ENCODE measurements at places on chromosomes 7 and 10.

- no peak for DNase-seq
These were observed 192.0 kb upstream of the PTN start for GRCh38 chr7:137535579-137535978.

DNA sequence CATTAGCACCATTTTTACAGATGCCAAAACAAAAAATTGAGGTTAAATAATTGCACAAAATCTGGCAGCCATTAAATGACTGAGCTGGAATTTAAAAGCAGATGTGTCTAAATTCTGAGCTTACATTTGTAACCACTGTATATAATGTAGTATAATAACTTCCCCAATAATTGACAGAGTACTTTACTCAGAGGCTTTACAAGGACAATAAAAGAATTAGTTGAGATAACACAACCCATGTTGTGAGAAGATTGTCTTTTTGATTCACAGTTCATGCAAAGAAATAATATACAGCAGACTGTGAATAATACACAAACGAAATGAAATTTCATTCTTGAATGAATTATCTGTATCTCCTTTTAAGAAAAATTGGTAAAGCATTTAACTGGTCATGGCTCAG, 417.1 kb downstream of the AUTS2 start:
- DNase-seq, result no peak

GRCh38 chr10:50540069-50540825, 83.5 kb downstream of the SGMS1 start:
- DNase-seq, result peak; percentile 28

- no peak for DNase-seq
These were observed 1.7 kb upstream of the ST8SIA6 start for GRCh38 chr10:17456032-17456548.

DNA sequence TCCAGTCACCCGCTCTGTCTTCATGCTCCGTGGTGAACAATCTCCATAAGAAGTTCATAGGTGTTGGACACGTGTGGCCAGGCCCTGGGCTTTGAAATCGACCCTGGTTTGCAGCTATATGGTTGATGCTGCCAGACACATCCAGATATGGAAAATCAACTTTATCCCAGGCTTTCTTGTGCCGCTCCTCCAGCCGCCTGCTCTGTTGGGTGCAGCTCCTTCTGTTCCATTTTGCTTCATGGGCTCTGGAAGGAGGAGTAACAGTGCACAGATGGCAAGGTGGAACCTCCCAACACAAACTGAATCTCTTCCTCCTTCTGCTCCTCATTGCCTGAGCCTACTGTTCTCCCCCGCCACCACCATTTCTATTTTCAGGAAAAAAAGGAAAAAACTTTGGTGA, 44.7 kb downstream of the THNSL1 start:
- no peak for DNase-seq

DNA sequence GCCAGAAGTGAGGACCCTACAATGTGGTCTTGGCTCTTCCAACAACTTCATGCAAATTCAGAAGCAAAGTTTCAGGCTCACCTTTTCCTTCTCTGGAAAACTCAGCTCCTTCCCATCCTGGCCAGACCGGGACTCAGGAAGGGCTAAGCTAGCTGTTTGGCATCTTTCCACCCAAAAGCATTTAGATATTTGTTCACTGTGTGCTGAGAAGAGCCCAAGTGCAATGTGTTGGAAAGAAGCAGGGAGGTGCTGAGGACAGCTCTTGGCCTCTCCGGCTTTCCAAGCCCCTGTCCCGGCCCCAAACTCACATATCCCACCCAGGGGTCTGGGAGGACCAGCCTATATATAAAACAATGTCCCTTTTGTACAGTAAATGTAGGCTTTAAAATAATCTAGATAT, 44.5 kb downstream of the MKI67 start:
- DNase-seq, result no peak

- DNase-seq, result no peak
These were observed 1.4 kb downstream of the CHAT start for GRCh38 chr10:49615213-49615612.

DNA sequence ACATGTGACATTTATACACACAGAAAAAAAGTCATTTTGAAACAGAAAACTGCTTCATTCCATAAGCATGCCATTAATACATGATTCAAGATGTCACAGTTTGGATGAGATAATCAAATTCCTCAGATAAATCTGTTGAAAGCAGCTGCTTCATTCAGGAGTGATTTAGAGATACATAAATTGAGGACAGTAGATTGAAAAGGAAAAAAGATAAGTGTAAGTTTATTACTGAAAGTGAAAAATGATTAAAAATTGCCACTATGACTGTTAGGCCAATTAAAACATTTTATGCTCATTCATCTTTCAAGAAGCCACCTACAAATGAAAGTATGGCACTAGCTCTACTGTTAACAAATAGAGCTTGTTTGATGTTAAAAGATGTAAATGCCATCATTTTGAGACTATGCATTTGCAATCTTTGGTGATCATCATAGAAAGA, 136.9 kb upstream of the CDK6 start:
- DNase-seq, result no peak

GRCh38 chr7:49037346-49038210, 113.2 kb downstream of the CDC14C start:
- no peak for DNase-seq

- no peak for DNase-seq
These were observed 479.2 kb downstream of the HTR7 start for GRCh38 chr10:90378524-90379076.

GRCh38 chr10:97635577-97635976, 2.3 kb upstream of the MORN4 start:
- DNase-seq, result no peak

- DNase-seq, result no peak
These were observed 190.2 kb downstream of the RAMP3 start for GRCh38 chr7:45347804-45348203.

DNA sequence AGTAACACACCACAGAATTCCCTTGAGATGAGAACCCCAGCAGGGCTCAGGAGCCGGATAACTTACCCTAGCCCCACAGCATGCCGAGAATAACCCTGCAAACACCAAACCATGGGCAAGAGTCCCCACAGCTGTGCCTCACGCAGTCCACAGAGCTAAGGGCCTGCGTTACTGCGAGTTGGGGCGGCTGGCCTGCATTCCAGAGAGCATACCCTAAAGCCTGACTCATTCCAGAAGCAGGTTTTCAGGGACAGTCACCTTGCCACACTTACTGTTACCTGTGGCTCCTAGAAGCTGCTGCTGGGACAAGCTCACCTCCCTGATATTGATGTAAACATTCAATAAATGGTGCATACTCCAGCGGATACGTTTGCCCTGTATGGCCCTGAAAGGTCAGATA, 18.6 kb downstream of the FGFR2 start:
- DNase-seq, result no peak

DNA sequence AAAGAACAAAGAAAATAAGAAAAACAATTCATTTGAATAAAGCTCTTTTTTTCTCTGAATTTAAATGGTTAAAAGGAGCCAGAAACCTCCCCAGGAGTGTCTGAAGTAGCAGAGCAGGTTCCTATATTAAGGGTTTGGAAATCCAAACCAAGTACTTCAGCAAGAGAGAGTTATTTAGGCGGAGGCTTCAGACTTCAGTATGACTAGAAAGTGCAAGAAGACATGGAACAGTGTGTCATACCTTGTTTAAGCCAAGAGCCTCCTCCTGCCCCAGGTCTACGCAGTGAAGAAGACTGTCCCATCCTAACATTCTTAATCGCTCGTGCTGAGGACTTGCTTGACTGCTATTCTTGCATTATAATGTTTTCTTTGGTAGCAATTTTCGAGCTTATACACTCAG, 51.3 kb downstream of the ODAD2 start:
- no peak for DNase-seq

- DNase-seq, result no peak
These were observed 167.1 kb downstream of the NEURL1 start for GRCh38 chr10:103660364-103661197.

- DNase-seq, result no peak
These were observed 427.8 kb downstream of the ARL4A start for GRCh38 chr7:13115157-13115772.

DNA sequence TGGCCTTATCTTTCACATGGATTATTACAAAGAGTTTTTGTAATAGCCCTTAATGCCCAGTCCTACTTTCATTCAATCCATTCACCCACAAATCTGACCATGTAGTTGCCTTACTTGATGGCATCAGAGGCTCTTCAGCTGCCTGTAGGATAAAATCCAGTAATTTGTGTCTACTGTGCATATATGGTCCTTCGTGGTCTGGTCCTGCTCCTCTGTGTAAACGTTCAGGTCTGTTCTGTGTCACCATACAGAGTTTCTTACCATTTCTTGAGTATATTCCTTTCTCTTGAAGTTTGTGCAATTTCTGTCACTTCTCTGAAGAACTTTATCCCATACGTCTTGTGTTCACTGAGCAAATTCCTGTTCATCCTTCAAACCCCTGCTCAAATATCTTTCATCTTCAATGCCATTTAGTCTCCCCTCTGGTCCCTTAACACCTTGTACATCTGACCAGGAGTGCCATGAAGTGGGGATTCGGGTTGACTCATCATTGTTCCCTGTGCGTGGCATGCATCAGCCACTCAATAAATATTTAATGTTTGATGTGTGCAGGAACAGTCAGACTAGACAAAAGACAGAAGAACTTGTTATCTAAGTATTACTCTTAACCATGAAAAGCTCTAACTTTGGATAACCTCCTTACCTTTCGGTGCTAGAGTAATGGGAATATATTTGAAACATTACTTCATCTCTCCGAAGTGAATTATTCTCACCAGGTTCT, 98.6 kb upstream of the RPA3 start:
- peak; percentile 26 for DNase-seq

DNA sequence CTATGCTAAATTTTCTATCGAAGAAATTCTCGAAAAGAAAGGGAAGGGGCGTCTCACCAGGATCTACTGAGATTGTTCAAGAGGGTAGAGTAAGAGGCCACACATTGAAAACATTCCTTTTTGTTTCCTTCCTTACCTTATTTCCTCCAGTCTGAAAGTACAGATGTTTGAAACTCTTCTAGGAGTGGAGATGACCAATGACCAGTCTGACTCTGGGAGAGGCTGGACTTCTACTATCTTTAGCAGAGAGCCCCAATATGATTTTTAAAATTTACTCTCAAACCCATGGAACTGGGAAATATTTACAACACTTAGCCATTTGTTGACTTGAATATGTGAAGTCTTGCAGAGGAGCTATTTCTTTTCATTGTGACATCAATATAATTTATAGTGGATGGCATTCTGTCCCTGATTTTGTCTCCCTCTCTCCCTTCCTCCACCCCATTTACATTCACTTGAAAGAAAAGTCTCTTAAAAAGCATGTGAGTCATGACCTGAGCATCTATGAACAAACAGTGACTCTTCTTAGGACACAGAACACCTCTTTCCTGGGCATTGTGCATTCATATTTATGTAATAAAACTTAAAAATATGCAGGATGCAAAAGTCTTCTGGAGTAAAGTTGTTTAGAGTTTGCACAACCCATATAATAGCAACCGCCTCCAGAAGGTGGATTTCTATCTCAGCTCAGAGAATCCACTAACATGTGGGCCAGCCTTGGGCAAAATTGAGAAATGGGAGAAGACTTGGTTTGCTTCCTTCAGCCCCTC, 31.2 kb upstream of the BMPER start:
- no peak for DNase-seq

- no peak for DNase-seq
These were observed 9.7 kb upstream of the ABCA13 start for GRCh38 chr7:48161407-48162125.

DNA sequence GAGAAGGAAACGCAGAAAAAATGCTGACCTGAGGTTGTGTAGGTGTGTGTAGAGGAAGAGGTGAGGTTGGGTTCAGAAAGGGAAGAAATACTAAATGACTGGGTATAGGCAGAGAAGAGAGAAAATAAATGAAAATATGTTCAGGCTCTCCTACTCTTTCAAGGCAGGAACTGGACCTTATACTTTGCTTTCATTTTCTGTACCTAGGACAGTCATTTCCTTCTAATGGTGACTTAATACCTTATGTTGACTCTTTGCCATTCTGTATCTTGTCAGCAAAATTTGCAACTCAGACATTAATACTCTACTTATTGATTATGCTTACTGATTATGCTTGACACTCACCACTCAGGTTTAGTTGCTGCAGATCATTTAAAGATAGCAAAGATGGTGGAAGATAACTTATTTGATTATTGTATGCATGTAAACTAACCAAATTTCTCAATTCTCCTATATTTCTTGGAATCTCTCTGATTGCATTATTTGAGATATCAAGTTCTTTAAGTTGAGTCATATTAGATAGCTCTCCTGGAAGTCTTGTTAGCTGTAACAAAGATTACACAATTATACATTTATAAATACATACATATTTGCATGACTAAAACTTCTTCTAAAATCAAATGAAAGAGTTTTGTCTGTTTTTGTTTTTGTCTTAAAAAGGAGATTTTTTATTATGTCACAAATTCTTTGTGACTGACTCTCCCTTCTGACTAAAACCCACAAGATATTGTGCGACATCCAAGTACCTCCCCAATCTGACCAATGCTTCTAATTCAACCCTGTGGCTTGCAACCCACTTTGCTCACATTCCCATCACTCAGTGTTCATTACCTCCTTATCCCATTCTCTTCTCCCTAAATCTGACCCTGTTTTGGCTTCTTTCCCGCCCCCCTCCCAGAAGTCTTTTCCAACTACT, 20.0 kb downstream of the LRRD1 start:
- DNase-seq, result no peak

GRCh38 chr7:45225311-45225947, 67.8 kb downstream of the RAMP3 start:
- DNase-seq, result no peak

GRCh38 chr10:49010295-49010694, 70.7 kb upstream of the LRRC18 start:
- no peak for DNase-seq

GRCh38 chr10:92122941-92123450, 167.9 kb downstream of the CPEB3 start:
- DNase-seq, result no peak

DNA sequence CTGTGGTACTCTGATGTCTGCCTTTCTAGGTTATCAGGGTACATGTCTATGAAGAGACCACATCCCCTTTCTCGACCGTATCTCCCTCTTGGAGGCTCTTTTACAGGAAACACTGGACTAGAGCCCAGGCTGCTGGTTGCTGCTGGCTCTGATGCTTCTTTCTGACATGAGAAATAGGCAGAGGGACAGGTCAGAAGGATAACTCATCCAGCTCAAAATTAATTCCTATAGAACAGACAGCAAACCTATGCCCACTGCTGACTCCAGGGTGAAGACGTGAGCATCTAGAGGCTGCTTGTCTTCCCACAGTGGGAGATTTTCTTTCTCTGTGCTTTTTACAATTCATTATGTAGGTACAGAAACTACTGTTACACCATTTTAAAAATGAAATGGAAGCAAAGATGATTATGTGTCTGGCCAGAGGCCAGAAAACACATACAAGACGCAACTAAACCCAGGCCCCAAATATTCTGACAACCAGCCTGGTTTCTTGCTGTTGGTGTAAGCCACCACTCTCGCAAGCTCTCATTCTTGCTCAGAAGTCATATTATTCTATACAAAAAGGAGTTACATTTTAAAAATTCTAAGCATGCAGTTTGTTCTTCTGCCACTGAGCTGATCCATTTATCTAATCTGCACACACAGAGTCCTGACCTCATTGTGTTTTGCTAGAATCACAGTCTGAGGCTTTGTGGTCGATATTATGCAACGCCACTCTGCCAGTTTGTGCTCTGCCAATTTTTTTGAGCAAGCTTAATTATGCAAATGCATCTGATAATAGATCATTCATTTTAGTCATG, 424.3 kb downstream of the KIF20B start:
- no peak for DNase-seq

GRCh38 chr10:96440361-96441292, 73.1 kb downstream of the TLL2 start:
- DNase-seq, result no peak

GRCh38 chr10:96666741-96667140, 53.6 kb downstream of the PIK3AP1 start:
- no peak for DNase-seq

- no peak for DNase-seq
These were observed 71.2 kb upstream of the LRRC18 start for GRCh38 chr10:49010865-49011264.
